Common myeloid progenitor, CD34-positive (primary cell): ENCODE measurements at places on chromosomes 6 and 20.

- no peak for DNase-seq
These were observed 97.9 kb downstream of the ZDHHC14 start for GRCh38 chr6:157478926-157479325.

- no peak for DNase-seq
These were observed 34.1 kb downstream of the UST start for GRCh38 chr6:148780918-148781436.

DNA sequence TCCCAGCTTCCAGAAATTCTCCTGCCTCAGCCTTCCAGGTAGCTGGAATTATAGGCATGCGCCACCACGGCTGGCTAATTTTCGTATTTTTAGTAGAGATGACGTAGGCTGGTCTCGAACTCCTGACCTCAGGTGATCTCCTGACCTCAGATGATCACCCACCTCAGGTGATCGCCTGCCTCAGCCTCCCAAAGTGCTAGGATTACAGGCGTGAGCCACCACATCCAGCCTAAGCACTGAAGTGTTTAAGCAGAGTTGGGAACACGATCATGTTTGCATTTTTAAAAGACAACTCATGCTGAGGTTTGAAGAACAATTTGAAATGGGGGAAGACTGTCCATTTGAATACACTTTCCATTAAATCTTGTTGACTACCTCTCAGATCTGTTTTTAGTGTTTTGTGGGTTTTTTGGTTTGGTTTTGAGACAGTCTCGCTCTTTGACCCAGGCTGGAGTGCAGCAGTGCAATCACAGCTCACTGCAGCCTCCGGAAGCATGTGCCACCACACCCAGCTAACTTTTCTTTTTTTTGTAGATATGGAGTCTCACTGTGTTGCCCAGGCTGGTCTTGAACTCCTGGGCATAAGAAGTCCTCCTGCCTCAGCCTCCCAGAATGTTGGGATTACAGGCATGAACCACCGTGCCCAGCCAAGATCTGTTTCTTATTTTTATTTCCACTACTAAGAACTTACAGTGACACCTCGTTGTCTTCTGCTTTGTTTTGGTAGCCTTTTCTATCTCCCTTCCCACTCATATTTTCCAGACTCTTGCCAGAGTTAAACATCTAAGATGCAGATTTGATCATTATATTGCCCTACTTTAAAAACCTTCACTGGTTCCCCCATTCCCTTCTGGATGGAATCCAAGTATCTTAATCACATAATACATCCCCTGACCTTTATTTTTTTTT is 5.5 kb downstream of the CASP8AP2 start:
- no peak for DNase-seq

DNA sequence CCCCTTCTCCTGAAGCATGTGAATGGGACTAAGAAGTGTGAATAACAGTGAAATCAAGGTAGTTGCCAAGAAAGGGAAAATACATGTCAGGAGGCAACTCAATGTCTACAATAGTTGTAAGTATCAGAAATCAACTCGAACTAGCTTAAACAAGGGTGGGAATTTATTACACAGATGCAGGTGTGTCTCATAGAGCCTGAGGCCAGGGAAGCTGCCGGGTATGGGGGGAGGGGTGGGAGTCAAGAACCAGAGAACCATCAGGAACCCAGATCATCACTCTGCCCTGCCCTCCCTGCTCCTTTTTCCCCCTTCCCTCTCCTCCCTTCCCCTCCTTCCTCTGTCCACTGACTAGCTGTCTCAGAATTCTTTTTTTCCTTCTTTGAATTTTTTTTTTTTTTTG is 34.9 kb upstream of the BMP6 start:
- no peak for DNase-seq

GRCh38 chr6:117602151-117602898 is at the start of gene GOPC:
Gene GOPC, minus strand, starts transcription at chr6:117602511. Its CDS starts 223 bp downstream, at chr6:117602288.
- peak; percentile 99 for DNase-seq

GRCh38 chr6:104597541-104598050 is 262.1 kb downstream of the HACE1 start:
- DNase-seq, result no peak

- peak; percentile 27 for DNase-seq
These were observed 74.1 kb upstream of the TOX2 start for GRCh38 chr20:43840382-43841070.

- DNase-seq, result no peak
These were observed 25.1 kb upstream of the RFPL4B start for GRCh38 chr6:112321941-112322424.

- DNase-seq, result no peak
These were observed 167.0 kb downstream of the GMPR start for GRCh38 chr6:16405375-16405774.

DNA sequence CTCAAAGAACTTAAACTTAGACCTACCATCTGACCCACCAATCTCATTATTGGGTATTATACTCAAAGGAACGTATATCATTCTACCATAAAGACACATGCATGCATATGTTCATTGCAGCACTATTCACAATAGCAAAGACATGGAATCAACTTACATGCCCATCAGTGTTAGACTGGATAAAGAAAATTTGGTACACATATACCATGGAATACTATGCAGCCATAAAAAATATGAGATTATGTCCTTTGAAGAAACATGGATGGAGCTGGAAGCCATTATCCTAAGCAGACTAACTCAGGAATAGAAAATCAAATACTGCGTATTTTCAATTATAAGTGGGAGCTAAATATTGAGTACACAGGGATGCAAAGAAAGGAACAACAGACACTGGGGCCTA is 166.4 kb upstream of the GLP1R start:
- DNase-seq, result no peak

DNA sequence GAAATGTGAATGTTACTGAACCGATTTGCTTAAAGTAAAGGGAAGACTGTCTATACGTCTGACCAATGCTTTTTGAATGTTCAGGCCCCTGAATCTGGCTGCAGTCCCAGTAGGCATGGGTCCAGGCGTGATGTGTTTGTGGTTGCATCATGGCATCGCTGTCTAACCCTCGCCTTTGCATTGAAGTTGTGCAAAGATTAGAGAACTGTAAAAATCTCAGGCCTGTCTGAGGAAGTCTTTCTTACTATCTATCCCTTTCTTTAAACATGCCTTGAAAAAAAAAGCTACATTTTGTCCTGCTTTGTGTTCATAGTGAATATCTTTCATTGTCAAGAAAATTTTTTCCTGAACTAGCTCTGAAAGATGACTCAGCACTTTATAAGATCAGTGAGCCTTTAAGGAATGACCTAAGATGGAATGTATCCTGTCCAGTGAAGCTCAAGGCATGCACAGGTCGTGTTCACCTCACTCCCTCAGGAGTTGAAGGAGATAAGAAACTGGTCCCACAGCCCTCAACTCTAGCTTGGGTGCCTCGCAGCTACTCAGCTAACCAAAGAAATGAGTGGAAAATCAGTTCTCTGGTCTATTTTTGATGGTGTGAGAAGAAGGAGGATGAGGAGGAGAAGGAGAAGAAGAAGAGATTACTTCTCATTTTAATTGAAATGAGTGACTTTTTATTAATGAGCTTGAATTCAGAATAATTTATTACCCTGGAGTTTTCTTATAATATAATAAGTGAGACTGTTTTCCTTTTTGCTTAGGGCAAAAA is 48.6 kb downstream of the TPD52L1 start:
- no peak for DNase-seq

DNA sequence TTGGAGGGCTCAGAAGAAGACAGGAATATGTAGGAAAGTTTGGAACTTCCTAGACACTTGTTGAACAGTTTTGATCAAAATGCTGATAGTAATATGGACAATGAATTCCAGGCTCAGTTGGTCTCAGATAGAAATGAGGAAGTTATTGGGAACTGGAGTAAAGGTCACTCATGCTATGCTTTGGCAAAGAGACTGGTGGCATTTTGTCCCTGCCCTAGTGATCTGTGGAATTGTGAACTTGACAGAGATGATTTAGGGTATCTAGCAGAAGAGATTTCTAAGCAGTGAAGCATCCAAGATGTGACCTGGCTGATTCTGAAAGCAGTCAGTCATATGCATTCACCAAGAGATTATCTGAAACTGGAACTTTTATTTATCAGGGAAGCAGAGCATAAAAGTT is 45.1 kb downstream of the FRK start:
- DNase-seq, result no peak

- DNase-seq, result no peak
These were observed 2.5 kb upstream of the POU3F2 start for GRCh38 chr6:98831959-98832283.

GRCh38 chr20:33015114-33015484 is 7.6 kb downstream of the BPIFB2 start:
- no peak for DNase-seq

GRCh38 chr20:53829255-53829723 is 235.7 kb upstream of the ZNF217 start:
- peak; percentile 34 for DNase-seq

DNA sequence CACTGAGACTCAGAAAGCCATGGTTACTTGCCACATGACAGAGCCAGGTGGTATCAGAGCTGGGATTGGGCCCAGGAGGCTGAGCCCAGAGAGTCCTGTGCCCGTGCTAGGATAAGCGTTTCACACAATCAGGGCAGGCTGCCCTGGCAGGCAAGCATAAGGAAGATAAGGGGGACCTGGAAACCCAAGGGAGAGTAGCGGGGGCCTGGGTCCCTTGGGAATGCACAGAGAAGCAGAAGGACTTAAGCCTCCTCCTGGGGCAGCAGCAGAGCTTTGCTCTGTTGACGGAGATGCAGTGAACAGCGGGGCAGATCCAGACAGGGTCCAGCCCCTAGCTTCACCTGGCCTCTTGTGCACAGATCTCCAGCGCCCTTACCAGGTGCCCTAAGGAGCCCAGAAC is 8.7 kb downstream of the TRIB3 start:
- DNase-seq, result no peak

GRCh38 chr20:21315138-21315537 is 12.0 kb downstream of the XRN2 start:
- DNase-seq, result no peak

- no peak for DNase-seq
These were observed 8.3 kb downstream of the PM20D2 start for GRCh38 chr6:89154131-89154530.

DNA sequence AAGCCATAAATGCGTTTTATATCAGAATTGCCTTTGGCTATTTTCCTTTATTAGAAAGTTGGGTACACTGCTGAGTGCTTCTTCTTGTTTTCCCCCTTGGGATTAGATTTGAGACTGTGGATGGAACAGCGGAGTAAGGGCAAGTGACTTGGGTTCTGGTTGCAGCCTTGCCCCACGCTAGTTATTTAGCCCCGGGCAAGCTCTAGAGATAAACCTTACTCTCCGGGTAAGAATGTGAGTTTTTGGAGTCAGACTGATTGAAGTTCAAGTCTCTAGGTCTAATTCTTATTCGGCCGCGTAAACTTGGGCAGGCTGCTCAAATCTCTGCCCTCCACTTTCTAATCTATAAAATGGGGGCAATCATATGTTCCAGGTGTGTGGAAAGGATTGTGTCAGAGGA is 8.9 kb downstream of the TSHZ2 start:
- DNase-seq, result no peak

- peak; percentile 9 for DNase-seq
These were observed 42.4 kb downstream of the PTCHD4 start for GRCh38 chr6:48068278-48069251.

DNA sequence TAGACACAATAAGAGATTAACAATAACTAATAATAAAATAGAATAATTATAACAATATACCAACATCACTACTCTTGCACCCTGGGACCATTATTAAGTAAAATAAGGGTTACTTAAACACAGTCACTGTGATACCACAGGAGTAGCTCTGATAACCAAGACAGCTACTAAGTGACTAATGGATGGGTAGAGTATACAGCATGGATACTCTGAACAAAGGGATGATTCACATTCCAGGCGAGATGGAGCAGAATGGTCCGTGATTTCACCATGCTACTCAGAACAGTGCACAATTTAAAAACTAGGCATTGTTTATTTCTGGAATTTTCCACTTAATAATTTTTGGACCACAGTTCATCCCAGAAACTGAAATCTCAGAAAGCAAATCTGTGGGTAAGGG is 80.0 kb upstream of the FUT9 start:
- DNase-seq, result no peak

- no peak for DNase-seq
These were observed 113.6 kb downstream of the DHX35 start for GRCh38 chr20:39075731-39076130.

- no peak for DNase-seq
These were observed 115.4 kb downstream of the LAMP5 start for GRCh38 chr20:9629831-9630230.

- no peak for DNase-seq
These were observed 33.9 kb downstream of the DSE start for GRCh38 chr6:116404696-116405095.

DNA sequence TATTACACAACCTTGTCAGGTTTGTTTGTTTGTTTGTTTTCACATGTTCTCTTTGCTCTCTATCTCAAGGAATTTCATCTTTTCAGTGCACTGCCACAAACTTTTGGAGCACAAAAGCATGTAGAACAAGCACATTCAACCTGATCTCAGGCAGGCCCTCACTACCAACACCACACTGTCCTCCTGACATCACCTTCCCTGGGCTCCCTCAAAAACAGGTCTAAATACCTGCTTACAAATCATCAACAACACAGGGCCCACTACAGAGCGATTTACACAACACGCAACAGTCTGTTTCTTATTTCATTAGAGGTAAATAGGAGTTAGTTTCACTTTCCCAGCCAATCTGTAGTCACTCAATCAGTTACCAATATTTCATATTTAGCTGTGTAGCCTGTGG is 241.4 kb downstream of the EPHA7 start:
- DNase-seq, result no peak

DNA sequence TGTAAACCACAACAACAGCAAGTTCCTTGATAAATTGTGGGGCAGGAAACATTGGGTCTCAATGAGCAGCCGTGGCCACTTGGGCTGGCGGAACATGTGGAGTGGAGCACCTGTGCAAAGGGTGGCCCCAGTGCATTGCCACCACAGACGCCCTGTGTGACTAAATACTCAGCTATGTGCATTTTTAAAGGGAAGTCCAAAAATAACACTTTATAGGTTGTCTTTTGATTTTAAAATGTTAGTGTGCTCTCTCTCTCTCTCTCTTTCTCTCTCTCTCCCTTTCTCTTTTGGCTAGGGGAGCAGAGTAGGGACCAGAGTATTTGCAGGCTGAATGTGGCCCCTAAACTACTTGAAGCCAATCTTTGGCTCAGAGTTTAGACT is 236.3 kb downstream of the BCAS1 start:
- DNase-seq, result peak; percentile 55

DNA sequence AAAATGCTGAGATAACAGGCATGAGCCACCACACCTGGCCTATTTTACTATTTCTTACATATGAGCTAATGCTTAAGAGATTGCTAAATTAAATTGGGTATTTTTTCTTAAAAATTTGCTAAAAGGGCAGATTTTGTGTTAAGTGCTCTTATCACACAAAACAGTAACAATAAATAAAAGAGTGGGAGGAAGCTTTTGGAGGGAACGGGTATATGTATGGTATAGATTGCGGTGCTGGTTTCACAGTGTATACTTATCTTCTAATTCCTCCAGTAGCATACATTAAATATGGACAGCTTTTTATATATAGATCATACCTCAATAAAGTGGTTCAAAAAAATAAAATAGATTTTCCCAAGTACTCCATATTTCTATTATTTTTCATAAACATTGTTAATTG is 39.4 kb upstream of the FABP7 start:
- no peak for DNase-seq

DNA sequence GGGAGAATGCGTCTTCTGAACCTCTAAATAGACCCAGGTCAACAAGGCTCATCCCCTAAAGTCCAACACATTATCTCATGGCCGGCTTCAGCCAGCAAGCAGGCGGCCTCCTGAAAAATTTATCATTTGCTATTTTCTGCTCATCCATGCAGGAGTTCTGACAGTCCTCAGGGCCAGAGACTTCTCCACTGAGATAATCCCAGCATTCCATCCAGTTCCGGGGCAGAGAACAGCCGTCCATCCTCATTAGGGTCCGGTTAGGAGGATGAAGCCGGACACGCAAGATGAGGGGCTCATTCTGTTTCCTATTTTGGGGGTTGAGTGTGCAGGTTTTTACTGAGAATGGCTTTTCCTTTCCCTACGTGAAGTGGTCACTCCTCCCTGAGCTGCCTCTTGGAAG is 258.1 kb downstream of the PREX1 start:
- no peak for DNase-seq
